Epithelial cell of proximal tubule (primary cell): ENCODE measurements at places on chromosomes 6 and 20. TPM values are rescaled to one million over a fixed set of nuclear protein-coding genes. Genes with fewer than 3 reads are reported as not detected.

GRCh38 chr20:15320941-15321340 is 983.5 kb upstream of the FLRT3 start:
- DNase-seq, result no peak

DNA sequence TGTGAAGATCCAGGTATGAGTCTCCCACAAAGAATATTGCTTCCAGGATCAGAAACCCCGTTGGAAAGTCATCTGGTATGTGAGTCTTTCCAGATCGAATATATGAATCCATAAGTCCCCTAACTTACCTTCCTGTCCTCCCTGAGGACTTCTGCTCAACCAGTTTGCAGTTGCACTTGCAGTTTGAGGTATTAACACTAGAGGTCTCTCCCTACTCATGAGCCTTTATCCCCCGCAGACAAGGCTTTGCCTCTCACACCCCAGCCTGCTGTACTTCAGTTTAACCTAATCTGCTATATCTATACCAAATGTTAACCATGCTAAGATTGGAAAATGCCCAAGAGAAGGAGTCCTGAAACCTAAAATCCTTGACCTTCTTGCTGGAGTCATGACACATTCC is 135.3 kb upstream of the DEFB112 start:
- no peak for DNase-seq

The FAM83C gene
- 0.14 TPM in 1 of 2 replicates, not detected in the other for total RNA-seq

- no peak for DNase-seq
Observed at GRCh38 chr6:13611715-13612114, 3.4 kb upstream of the NOL7 start.

DNA sequence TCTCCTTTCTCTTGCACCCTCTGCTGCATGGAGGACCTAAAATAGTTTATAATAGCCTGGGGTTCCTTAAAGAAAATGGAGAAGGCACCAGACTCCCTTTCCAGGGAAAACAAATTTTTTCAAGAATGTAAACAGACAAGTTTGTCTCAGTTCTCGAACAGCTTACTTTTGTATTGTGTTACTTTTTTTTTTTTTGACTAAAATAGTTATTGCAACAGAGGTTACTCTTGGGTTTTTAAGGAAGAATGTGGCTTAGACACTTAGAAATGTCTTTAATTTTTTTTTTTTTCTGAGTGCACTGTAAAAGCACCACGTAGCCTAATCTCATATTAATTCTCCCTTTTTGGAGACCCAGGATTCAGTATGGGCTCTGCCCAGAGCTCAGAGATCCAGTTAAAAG is 148.7 kb upstream of the CARMIL1 start:
- DNase-seq, result no peak

The MYLK4 gene
- total RNA-seq, result 0.07 and 0.46 TPM in 2 replicates
